ENCODE measurements at places on chromosomes 5 and 9.

DNA sequence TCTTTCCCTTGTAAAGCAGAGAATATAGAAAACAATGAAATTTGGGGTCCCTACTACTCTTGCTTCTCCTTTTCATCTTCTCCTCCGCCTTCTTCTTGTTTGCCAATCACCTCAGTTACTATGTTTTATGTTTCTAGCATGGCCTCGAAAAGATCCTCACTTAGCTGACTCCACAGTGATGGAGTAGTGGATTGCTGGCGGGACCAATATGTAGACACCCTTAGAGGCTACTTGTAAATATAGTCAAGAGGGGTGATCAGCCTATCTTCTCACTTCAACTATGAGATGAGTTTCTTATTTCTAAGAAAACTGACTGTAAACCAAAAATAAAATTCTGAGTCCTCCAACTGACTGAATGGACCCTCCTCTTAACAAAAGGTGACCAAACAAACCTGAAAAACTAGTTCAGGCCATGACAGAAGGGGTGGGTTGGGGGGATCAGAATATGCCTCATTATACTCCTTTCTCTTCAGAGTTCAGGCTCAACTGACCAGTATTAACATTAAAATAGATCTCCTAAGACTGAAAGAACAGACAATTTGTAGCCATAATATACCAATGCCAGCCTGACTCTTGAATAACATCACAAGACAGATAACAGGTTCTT lies 829.0 kb downstream of the TLE4 start:
- no peak for DNase-seq

GRCh38 chr9:21434202-21435014 lies 5.8 kb upstream of the IFNA1 start:
- peak; percentile 58 for DNase-seq

GRCh38 chr5:6287176-6287575 lies 91.2 kb downstream of the MED10 start:
- no peak for DNase-seq

DNA sequence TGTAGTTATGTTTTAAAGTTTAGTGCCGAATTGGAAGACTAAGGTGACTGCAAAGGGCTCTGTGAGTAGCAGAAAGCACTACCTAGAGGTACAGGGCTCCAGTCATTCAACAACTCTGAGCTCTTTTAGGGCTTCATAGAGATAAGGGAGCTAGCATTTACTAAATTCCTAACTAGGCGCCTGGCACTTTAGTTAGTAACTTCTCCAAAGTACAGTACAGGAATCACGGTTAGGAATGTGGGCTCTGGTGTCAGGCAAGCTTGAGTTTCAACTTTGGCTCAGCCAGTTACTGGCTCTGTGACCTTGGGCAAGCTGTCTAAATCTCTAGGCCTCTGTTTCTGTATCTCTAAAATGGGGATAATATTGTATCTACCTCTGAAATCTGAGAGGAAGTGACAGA lies 115.3 kb downstream of the SLIT3 start:
- no peak for DNase-seq

DNA sequence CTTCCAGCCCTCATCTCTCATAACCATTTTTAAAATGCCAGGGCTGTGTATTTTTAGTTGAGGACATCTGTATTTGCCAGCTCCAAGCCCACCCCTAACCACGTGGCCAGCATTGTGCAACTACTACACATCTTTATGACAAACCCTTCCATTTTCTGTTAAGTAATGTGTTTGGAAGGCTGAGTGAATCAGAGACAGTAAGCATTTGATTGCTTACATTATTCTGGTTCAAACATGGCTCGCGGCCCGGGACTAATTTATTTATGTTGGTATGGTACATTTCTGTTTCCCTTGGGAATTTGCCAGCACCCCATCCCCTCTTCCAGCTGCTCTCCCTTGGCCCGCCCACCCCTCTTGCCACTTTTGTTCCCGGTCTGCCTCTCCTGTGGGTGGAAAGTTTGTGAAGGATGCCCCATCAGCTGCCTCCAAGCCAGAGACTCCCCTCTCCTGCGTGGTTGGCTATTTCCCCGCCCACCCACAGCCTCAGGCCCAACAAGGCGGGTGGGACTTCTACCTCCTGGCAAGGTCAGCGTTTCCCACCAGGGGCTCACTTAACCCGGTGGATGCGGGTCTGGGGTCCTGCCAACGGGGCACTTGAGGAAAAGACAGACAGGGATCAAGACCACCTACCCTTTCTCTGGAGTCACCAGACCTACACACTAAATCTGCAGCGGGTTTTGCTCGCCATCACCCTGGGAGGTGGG lies 162.2 kb downstream of the HSD17B3 start:
- no peak for DNase-seq

GRCh38 chr9:131032384-131032783 lies 23.4 kb downstream of the LAMC3 start:
- DNase-seq: no peak

DNA sequence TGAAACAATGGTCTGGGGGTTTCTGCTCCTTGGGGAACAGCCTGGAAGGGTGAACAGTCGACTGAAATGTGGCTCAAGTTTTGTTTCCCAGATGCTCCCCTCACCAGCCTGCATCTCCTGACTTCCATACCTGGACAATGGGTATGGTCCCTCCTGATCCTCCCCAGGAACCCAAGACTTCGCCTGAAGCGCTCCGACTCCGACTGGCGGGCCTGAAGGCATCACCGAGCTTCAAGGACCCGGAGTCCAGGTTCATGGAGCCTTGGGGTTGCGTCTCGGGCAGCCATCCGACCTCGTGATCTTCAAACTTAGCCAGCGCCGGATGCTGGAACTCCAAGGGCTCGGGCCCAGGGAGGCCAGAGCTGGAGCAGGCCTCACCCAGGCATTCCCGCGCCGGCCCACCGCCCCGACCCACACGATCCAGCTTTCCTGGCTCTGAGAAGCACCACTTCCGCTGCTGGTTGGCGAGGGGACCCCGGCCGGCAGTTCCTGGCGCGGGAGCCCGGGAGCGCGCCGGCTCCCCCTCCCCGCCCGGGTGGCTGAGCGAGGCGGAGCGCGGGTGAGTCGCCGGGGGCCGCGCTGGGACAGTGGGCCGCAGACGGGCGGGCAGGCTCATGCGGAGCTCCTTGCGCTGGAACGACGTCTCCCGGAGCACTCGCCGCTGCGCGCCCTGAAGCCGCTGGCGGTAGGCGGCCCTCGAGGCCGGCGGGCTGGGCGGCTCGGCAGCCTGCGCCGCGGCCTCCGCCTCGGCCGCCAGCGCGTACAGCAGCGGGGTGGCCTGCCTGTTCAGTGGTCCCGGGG lies 5.2 kb downstream of the SHROOM1 start:
- no peak for DNase-seq

GRCh38 chr5:36135988-36136387 lies 15.7 kb downstream of the LMBRD2 start:
- no peak for DNase-seq

DNA sequence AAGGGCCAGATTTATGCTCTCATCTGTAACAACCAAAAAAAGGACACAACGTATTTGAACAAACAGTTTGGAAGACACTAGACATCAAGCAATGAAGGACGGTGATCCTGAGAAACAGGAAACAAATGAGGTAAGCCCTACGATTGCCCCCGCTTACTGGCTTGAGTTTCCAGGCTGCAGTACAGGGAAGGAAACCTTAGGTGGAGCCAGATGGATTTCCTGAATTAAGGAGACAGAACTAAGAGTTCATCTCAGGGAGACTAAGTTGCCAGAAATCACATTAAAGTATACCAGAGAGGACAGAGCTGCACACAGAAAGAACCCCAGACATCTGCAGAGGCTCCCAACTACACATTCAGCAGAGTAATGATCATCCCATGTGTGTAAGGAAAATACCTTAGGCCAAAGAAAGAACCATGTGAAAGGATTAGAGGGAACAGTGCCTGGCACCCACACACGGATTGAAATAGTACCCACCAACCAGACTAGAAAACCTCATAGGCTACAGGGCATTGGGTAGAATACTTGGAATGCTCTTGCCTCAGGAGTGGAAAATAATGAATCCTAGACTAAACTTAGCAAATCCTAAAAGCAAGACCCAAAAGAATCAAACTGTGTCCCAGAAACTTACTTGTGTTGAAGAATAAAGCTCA lies 99.3 kb upstream of the NIPBL start:
- no peak for DNase-seq

- no peak for DNase-seq
These were observed 398.2 kb upstream of the MEF2C start for GRCh38 chr5:89281211-89281610.

- DNase-seq: no peak
These were observed 30.1 kb downstream of the TSPAN17 start for GRCh38 chr5:176677209-176677939.

DNA sequence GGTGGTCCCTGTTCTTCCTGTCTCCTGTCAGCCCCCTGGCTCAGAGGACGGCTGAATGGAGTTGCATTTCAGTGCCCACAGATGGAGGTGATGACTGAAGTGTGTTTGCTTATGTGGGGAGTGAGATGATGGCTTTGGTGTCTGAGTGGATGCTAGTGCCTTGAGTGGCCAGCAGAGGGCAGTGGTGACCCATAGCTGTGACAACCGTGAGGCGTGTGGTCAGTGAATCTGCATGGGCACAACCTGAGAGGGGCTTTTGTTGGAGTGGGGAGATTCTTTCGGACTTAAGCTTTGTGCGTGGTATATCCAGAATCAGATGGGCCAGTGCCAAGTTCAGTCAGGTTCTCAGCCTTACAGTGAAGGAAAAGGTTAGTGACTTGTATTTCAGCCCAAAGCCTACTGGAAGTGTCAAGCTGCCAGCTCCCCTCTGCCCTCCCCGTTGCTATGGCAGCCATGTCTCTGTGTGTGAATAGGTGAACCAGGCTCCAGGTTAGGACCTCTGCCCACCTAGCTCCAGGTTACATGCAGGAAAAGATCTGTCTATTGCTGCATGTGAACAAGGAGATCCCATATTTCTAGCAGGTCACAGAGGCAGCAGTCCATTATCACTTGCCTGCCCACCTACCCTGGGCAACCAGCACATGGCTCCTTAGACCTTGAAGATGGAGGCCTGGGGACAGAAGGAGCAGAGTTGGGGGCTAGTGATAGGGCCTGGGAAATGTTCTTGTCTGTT lies 14.7 kb upstream of the CXXC5 start:
- peak; percentile 53 for DNase-seq

DNA sequence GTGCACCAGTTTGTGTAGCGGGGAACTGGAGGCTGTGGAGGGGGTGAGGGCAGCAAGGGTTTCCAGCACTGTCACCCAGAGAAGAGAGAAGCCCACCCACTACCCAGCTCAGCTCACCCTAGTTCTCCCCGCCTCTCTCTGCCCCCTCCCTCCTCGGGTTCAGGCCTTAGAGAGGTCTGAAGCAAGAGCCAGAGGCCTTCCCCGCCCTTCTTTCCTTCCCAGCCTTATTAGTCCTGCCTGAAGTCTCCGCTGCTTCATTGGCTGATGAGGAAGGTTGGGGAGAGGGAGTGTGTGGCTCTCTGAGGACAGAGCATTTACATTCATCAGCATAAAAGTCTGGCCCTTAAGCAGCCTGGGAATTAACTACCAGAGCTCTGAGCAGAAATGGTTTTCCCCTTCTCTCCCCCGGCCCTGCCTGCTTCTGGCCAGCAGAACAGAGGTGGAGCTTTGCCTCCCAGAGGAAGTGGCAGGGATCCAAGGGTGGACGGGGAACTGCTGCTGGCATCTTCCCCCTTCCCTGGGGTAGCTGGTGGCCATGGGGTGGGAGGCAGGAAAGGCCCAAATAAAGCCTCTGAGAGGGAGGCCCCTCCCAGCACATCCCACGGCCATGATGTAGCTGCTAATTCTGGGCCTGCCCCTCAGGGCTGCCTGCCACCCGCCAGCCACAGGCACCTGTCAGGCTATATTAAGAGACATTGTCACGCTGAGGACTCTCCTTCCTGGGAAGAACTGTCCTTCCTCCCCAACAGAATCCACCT lies 4.1 kb downstream of the DNAJB5 start:
- no peak for DNase-seq

DNA sequence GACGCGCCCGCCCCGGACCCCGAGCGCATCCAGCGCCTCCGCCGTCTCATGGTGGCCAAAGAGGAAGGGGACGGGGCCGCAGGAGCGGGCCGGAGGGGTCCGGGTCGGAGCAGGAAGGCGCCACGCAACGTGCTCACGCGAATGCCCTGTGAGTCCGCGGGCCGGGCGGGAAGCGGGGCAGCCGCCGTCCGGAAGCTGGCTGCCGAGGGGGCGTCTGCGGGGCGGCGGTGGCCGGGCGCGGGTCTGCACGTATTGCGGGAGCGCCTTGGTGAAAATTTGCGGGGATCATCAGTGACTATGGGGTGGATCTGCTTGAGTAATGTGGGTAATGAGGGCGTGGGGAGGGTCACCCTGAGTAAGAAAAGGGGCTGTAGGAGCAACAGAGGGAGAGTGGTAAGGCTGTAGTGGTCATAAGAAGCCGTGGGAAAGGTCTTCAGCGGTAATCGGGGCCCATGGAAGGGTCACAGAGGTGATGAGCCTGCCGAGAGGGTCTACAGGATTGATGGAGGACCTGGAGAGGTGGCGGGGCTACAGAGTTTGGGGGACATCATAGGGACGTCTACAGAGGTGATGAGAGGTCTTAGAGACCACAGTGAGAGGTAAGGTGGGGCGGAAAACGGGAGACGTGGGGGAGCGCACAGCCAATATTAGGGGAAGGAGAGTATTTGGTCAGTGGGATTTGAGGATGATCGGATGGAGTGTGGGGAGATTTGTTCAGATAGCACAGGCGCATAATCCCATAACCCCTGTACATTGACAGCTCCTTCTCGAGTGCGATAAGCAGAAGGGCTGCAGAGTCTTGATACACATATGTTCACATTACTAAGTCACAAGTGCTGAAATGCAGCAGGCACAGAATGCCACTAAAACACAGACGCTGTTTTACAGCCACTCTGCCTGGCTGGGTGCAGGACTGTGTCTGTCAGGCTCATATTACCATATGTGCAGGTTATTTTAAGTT lies 819 bp downstream of the LSM11 start:
- no peak for DNase-seq

GRCh38 chr5:54296386-54296785 lies 14.0 kb downstream of the ARL15 start:
- DNase-seq: no peak

DNA sequence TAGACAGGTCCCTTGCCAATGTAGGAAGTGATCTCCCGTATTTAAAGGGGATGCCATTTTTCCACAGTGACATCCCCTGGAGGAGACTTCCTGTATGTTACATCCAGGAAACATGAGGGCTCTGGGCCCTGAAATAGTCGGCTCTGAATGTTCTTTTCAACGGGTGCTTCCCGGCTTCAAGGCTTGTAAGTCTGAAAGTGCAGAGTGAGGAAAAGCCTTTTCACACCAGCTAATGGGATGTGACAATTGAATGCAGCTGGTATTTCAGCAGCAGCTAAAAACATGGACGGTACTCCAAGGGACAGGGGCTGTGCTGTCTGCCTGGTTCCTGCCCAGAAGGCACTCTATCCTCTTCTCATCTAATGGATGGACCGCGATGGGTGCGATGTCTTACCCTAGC lies 1.4 kb downstream of the IL9 start:
- DNase-seq: no peak

DNA sequence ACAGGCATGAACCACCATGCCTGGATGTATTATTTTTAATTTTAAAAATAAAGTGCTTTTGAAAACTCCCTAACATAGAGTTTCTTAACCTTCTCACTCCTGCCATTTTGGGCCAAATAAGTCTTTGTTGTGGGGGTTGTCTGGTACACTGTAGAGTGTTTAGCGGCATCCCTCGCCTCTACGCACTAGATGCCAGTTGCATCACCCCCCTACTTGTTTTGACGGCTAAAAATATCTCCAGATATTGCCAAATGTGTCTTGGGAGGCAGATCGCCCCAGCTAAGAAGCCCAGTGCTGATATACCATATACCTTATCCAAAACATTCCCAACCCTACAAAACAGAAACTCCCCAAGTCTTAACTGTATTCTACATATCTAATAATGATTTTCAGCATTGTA lies 54.6 kb downstream of the SCAI start:
- DNase-seq: no peak

- no peak for DNase-seq
These were observed 158.7 kb downstream of the FGF1 start for GRCh38 chr5:142527234-142527633.
